Thymus (tissue), 14 donors: ENCODE measurements at places on chromosomes 6 and 20. TPM values are rescaled to one million over a fixed set of nuclear protein-coding genes. Genes with fewer than 3 reads are reported as not detected.

DNA sequence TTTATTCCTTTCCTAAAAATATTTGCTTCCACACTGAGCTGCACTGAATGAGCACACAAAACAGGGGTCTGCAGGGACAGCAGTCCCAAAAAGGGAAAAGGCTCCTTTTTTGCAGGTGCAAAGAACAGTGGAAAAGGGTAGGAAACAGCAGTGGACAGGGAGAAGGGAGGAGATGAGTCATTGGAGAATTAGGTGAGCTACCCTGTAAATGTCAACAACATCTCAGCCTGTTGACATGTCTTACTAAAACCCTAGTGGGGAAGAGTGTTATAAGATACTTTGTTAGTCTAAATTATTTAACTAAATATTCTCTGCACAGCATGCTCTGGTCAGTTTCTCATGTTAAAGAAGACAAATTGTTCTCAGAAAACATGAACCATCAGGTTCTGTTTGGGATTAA lies 151.5 kb upstream of the FBXL4 start:
- no peak overlapping the region for H3K4me3 ChIP-seq
- no peaks in the 10 kb centered on the region for H3K27me3 ChIP-seq
- no peaks in the 10 kb centered on the region for H3K36me3 ChIP-seq

GRCh38 chr20:43844778-43845614 lies 69.7 kb upstream of the TOX2 start:
- H3K27ac ChIP-seq: no peak overlapping the region
- H3K36me3 ChIP-seq: no peaks in the 10 kb centered on the region
- no peak overlapping the region for H3K4me3 ChIP-seq
- H3K27me3 ChIP-seq: peaks cover 3% of the 10 kb centered on the region
- no peak for DNase-seq

DNA sequence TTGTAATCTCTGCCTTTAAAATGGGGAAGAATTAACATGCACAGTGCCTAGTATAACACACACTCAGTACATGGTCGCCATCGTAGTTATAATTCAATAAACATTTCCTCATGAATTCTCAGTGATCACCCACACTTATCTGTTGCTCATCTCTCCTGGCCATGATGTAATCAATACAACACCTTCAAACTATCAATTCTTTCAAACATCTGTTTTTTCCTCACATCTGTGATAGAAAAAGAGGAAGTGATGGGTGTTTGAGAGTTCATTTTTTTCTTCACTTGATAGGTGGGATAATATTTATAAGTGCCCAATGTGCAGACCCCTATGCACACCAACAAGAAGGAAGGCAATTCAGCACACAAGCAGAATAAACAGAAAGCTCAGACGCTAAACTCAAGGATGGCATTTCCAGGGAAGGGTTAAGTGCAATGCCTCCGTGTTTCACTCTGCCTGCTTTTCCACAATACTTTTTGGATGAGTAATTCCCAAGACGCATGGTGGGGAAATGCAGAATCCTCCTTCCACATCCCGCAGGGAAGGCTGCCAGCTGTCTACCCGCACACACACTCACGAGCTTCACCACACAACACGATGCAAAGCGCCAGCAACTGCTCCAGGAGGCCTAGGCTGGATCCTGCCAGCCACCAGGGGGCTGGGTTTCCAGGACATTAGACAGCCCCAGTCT lies 100.3 kb downstream of the GMPR start:
- H3K36me3 ChIP-seq: no peaks in the 10 kb centered on the region
- no peak for DNase-seq
- no peaks in the 10 kb centered on the region for H3K27me3 ChIP-seq
- H3K27ac ChIP-seq: no peak overlapping the region
- no peak overlapping the region for H3K4me3 ChIP-seq

The GJA10 gene
- polyA plus RNA-seq: not detected

- H3K27me3 ChIP-seq: no peaks in the 10 kb centered on the region
- no peaks in the 10 kb centered on the region for H3K4me1 ChIP-seq
These were observed 68.2 kb downstream of the NINL start for GRCh38 chr20:25517124-25517523.

DNA sequence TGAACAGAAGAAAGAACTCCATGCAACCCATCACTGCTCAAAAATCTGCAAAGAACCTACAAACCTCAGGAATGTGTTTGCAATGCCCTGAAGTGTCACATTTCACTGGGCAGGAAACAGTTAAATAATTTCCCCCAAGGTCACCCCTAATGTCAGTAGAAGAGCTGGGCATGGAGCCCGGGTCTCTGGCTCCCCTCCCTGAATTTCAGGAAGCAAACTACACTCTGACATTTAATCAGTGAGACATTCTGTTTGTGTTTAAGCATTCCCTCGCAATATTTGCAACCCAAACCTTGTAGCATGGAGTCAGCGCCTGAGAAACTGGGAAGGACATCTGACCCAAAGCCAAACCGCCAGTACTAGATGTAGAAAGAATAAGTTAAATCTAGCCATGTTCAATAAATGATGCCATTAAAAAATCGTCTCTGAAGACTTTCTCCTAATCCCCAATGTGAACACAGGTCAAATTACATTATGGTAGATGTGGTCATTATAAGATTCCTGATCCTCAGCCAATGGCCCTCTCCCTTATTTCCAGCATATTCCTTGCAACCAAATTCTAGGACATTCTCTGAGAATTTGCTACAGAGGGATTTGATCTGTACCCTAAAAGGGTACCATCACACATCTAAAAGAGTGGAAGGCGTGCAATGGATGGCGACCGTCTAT lies 91.2 kb upstream of the ADTRP start:
- no peak for DNase-seq
- H3K4me1 ChIP-seq: no peaks in the 10 kb centered on the region
- H3K27me3 ChIP-seq: no peaks in the 10 kb centered on the region

DNA sequence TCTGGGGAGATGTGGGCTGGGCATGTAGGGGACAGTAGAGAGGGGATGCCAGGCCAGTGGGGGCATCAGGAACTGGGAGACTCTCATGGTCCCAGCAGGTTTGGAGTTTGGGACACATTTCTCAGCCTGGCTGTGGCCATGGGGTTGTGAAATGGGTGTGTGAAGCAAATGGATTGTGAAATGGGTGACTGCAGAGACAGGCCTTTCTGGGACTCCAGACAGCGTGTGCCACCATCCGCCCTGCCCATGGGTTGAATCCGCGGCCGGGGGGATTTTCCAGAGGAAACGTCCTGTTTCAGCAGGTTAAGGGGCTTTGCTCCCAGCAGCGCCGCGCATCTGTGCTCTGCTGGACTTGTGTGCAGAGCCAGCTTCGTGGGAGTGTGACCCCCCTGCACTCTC lies 3.7 kb upstream of the PMEPA1 start:
- no peaks in the 10 kb centered on the region for H3K36me3 ChIP-seq
- no peak for DNase-seq

- H3K4me1 ChIP-seq: no peaks in the 10 kb centered on the region
- no peak for DNase-seq
- no peaks in the 10 kb centered on the region for H3K27me3 ChIP-seq
These were observed 43.2 kb downstream of the C6orf118 start for GRCh38 chr6:165266191-165266590.

The MOXD1 gene
- 3.2 TPM for polyA plus RNA-seq

GRCh38 chr6:39608652-39609345 lies 116.4 kb downstream of the KIF6 start:
- no peak overlapping the region for H3K4me3 ChIP-seq
- DNase-seq: no peak
- H3K27ac ChIP-seq: no peak overlapping the region
- H3K27me3 ChIP-seq: no peaks in the 10 kb centered on the region
- H3K4me1 ChIP-seq: no peaks in the 10 kb centered on the region

DNA sequence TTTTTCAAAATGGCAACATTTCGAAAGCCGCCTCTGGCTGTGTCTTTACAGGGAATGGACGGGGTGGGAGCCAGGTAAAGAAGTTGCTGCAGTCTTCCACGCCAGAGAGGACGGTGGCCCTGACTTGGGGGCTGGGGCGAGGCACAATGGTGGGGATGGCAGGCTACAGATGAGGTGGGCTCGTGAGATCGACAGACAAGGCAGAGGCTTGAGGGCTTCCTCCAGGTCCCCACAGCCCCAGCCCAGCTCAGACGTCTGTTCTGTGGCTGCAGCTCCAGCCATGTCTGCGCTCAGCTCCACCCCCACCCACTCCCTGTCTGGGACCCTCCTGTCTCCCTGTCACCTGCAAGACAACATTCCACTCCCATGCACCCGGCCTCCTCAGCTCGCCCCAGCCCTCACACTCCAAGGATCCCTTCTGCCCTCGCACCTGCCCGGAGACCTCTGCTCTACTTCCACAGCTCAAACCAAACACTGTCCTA lies 7.4 kb upstream of the C20orf144 start:
- no peak overlapping the region for H3K4me3 ChIP-seq
- H3K27ac ChIP-seq: no peak overlapping the region
- no peaks in the 10 kb centered on the region for H3K4me1 ChIP-seq
- no peak for DNase-seq

DNA sequence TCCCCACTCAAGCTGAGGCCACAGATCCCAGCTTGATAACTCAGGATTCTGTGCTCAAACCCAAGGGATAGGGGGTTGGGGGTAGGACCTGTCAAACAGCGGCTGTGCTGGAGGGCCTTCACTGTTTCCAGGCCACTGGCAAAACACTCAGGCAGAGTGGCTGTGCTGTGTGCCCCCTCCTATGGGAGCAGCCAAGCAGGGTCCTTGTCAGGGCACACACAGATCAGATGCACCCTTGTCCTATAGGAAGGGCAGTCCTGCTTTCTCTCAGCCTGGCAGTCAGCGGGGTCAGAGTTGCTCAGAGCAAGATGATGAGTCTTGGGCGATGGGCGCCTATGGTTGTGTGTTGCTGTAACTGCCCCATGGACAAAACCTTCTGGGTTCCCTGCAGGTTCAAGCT lies 554.8 kb downstream of the TBC1D32 start:
- no peak overlapping the region for H3K27ac ChIP-seq
- no peaks in the 10 kb centered on the region for H3K36me3 ChIP-seq
- DNase-seq: no peak
- H3K4me3 ChIP-seq: no peak overlapping the region

- H3K27me3 ChIP-seq: no peaks in the 10 kb centered on the region
- no peak for DNase-seq
- H3K36me3 ChIP-seq: no peaks in the 10 kb centered on the region
These were observed 10.2 kb upstream of the TNFRSF21 start for GRCh38 chr6:47319867-47320266.

DNA sequence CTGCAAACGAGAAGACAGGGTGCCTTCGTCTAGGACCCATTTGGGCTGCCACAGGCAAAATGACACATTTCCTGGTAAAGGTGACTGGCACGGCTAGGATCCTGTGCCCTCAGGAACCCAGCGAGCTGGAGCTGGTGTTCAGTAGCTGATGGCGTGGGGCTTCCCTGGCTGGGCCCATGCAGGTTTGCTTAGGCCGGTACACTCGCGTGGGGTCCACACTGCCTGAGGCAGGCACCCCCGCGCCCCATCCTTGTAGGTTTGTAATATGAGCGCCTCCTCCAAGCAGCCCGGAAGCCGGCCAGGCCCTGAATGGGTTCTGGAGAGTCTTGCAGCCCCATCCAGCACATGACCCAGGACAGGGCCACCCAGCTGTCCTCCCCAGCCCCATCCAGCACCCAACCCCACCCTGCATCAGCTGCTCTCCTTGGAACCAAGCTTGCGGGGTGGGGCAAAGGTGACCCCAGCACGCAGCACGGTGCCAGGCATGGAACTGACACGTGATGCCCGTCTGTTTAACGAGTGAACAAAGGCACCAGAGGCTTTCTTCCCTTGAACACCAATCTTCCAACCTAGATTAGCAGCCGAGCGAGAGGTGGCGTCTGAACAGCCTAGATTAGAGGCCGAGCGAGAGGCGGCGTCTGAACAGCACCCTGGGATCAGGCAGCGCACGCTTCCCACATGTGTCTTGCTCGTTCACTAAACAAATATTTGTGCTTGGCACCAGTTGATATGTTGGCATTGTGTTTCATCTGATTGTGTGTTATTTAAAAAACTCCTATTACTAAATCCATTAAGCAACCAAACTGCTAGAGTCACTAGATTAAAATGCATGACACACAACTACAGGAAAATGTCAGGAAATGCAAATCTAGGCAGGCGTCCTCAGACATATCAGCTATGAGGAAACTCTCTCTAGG lies 112.1 kb downstream of the DLL1 start:
- no peaks in the 10 kb centered on the region for H3K27me3 ChIP-seq
- H3K4me3 ChIP-seq: no peak overlapping the region
- no peaks in the 10 kb centered on the region for H3K36me3 ChIP-seq
- no peak for DNase-seq

DNA sequence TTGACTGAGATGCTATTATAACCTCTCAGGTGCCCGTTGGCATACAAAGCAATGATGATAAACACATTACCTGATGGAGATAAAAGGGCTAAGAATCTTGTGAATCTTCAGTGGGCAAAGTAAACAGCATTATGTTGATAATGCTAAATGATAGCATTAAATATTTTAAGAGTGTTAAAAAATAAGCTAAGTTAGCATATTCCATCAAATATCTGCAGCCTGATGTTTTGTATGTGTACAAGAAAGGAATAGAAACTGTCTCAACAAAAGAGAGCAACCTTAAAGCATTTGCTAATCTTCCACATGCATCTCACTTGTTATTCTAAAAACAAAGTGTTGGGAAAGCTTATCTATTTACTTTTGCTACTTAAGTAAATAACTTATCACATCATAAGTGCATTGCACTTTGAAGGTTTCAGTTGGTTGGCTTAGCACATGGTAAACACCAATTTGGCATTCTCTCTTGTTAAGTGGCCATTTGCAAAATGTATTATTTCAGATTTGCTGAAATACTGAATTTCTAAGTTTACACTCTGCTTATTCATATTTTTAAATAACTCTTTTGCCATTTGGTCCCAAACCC lies 151.6 kb downstream of the SYNDIG1 start:
- H3K27me3 ChIP-seq: no peaks in the 10 kb centered on the region
- H3K27ac ChIP-seq: no peak overlapping the region
- H3K36me3 ChIP-seq: no peaks in the 10 kb centered on the region
- no peak for DNase-seq

DNA sequence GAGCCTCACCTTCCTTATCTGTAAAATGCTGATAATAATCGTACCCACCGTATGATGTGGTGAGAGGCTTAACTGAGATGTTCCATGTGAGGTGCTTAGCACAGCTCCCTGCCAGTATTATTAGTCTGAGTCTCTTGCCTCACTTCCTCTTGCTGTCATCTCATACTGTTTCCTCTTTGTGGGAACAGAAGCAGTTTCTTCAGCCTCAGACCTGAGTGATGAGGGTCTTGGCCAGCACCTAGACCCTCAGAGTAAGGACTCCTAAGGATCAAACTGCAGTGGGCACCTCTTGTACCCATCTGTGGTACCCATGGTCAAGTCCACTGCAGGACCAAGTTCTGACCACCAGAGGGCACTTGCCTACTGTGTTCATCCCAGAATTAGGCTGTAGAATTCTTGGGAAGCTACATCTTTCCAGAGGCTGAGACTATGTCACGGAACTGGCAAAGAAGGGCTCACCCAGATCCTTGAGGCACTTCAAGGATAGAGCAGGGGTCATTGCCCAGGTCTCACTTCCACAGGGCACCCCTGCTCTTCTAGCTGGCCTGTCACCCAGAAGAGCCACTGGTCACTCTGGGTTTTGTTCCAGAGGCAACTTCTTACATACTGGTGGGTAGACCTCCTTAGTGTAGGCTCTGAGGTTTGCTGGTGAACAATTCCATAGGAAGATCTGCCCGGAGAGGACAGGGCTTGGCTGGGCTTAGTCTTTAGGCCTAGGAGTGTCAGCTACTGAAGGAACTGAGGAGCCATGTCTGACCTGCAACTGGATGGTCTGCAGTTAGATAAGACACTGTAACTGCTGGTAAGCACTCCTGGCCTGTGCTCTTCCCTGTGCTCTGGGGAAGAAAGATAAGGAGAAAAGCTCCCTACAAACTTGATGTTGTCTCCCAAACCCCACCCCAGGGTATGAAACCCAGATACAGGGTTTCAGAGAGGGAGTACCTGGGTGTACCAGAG lies 20.6 kb upstream of the SGK2 start:
- H3K27me3 ChIP-seq: no peaks in the 10 kb centered on the region
- DNase-seq: peak; percentile 37
- no peaks in the 10 kb centered on the region for H3K36me3 ChIP-seq
- H3K4me1 ChIP-seq: no peaks in the 10 kb centered on the region
- no peak overlapping the region for H3K27ac ChIP-seq
- no peak overlapping the region for H3K4me3 ChIP-seq

The OPN5 gene
- polyA plus RNA-seq: not detected
